ENCODE measurements at places on chromosomes 5 and 9.

GRCh38 chr9:131837316-131837715 lies 97.4 kb upstream of the RAPGEF1 start:
- no peak for DNase-seq

GRCh38 chr9:129930743-129931142 lies 95.5 kb downstream of the USP20 start:
- DNase-seq: no peak

DNA sequence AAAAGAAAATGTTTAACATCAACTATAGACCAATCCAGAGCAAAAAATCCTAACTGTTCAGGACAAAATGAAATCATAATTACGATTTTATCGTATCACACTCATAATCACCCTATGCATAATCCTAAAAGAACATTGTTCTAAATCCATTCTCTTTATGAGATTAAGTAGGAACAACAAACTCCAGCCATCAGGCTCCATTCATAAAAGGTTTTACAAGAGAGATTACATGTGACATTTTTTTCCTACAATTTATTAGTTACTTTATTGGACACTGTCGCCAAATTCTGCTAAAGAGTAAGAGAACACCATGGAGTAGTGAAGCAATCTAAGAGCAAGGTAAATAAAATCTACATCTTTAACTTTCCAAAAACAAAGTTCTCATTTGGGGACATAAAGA lies 198.0 kb downstream of the BNC2 start:
- no peak for DNase-seq

GRCh38 chr5:107513337-107514085 lies 157.2 kb downstream of the EFNA5 start:
- DNase-seq: no peak

DNA sequence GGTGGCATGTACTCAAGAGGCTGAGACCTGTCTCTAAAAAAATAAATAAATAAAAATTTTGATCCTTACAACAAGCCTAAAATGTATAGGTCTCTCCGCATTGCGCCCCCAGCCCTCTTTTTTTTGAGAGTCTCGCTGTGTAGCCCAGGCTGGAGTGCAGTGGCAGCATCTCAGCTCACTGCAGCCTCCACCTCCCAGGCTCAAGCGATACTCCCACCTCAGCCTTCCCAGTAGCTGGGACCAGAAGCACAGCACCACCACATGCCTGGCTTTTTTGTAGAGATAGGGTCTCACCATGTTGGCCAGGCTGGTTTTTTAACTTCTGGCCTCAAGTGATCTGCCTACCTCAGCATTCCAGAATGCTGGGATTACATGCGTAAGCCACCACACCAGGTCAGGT lies 2.2 kb upstream of the GARIN3 start:
- DNase-seq: no peak

DNA sequence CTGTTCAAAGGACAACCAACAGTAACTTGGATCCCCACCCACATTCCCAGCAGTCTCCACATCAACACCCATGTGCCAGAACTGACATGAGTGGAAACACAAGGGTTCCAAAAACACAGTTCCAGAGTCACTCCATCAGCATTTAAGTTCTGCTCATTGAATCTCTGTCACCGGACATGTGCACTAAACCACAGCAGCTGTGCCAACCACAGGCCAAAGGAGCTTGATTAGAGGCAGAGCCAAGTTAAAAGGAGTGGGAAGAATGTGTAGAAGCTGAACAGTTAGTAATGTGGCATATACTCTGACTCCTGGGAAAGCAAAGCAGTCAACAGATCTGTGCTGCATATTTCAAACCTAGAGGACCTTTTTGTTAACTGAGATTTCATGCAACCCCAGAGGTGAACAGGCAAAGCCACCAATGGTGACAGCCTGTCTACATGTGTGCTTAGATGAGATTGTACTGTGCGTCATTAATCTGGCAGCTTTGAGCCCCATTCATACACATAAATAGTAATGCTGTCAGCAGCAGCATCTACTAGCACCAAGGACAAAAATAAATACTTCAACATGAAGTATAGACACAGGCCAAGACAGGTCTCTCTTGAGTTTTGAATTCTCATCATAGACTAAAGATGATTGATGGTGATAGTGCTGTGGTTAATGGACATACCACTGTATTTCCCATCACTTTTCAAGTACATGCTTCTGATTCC lies 16.4 kb upstream of the FST start:
- DNase-seq: no peak
